ENCODE measurements at places on chromosomes 2 and 18.

DNA sequence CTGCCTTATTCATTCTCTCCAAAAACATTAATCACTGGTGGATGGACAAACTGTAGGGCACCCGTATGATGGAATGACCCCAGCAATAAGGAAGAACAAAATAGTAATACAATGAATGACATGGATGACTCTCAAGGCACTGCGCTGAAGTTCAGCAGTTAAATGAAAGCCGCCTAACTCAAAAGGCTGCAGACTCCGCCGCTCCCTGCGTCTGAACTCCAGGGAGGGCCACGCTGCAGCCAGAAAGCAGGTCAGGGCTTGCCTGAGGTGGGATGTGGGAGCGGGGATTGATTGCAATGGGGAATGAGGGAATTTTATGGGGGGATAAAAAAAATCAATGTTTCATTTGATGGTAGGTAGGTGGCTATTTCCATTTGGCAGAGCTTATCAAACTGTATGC is 86.5 kb upstream of the LAPTM4A start:
- no peak for DNase-seq

DNA sequence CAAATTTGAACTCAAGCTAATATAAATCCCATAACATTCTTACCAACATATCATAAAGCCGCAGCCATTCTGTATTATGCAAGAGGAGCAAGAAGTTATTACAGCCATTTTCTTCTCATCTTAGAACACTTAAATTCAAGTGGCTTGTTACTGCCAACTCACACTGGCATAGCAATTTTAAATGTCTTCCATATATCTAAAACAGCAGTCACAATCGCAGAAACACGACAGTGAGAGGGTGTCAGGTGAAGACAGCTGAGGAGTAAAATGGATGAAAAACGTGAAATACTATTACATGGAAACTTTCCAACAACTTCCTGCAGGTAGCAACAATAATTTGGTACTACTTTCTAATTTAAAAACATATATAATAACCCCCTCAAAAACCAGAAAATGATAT is 17.9 kb downstream of the PPP3R1 start:
- no peak for DNase-seq

GRCh38 chr2:96163768-96164429 is 18.7 kb upstream of the DUSP2 start:
- DNase-seq = no peak

DNA sequence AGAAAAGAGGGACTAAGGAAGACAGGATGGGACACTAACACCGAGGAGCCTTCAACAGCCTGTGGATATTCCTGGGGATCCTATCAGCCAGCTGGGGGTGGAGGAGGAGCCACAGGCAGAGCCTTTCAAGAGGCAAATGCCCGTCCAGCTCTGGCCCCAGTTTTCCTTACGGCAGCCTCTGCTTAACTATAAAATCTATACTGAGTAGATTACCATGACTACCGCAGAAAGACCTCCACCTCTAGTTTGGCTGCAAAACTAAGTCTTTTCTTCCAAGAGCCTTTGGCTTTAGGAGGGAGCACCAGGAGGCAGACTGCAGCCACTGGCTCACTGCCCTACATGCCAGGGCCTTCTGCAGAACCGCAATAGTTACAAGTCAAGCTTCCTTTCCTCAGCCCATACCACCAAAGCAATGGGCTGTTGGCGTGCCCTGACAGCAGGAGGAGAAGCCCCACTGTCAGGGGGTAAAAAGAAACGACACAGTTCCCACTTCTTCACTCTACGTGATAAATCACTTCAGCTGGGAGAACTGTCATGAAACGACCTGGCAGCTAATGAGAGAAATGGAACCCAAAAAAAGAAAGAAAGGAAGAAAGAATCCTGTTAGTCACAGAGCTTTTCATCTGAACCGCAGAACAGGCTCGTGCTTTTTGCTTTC is 25.1 kb upstream of the CREB1 start:
- DNase-seq = no peak

All from activated CD4-positive, CD25-positive, alpha-beta regulatory T cell treated with anti-CD3 and anti-CD28 coated beads, Interleukin-2, amount 50 U/mL, for 16 hours (primary cell).